ELR (cell line): ENCODE measurements at places on chromosomes 1 and 21.
A peak's percentile ranks its signal among the peaks of the same experiment; 100 is the strongest.

GRCh38 chr1:205301842-205302588 lies 19.5 kb downstream of the NUAK2 start:
- peak; percentile 68 for DNase-seq

DNA sequence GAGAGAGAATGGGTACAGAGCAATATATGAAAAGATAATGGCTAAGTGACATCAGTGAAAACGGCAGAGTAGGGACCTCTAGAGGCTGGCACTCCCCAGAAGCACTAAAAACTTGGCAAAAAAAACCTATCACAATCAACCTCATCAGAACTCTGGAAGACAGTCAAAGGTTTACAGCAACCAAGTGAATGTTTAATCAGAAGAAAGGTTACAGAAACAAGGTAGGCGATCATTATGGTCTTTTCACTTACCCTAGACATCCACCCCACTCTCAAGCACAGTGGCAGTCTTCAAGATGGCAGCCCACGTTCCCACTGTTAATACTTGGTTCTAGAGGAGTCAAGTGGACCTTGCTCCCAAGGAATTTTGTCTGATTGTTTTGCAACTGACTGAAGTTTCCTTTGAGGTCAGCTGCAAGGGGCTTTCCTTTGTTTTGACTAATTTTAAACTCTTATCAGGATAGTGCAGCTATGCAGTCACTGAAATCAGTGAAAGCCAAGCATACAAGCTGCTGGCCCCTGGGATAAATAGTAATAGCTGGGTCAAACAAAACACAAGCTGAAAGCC lies 7.2 kb downstream of the KIFAP3 start:
- DNase-seq: no peak

DNA sequence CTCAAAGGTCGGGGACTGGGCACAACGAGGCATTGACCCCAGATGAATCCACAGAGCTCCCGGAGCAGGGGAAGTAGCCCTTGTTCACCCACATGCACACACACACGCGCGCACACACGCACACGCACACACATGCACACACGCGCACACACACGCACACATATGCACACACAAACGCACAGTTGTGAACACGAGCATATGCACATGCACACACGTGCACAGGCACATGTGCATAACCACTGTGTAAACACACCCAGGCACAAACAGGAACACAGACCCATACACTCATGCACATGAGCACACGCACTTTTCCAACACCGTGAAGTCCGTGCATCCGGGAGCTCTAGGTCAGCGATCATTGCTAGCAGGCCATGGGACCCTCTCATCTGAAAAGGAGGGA lies 176.8 kb upstream of the ARHGEF16 start:
- DNase-seq: no peak

DNA sequence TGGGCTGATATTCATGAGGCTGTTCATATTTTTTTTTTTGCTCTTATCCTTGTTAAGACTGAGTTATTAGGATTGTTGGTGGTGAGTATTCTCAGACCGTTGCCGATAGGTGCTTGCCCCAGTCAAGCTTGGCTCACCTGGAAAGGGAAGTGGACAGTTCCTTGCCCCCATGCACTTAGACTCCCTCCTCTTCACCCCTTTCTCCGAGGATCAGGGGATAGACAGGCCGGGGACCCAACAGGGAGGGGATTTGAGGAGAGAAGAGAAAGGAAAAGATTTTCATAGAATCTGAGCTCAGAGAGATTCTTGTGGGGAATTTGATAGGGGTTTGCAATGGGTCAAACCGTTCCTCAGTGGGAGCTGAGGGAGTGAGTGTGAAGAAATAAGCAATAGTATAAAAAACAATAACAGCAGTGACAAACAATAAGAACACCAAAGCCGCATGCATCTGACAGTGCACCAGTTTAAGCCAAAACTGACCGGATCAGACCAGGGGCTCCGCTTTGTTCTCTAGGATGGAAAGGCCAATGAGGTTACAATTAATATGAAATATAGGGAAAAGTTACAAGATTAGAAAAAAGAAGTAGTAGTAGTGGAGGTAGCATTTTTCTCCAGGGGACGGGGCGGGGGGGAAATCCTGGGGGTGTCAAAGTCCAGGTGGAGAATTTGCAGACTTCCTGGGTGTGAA lies 8.9 kb downstream of the PAX7 start:
- no peak for DNase-seq

DNA sequence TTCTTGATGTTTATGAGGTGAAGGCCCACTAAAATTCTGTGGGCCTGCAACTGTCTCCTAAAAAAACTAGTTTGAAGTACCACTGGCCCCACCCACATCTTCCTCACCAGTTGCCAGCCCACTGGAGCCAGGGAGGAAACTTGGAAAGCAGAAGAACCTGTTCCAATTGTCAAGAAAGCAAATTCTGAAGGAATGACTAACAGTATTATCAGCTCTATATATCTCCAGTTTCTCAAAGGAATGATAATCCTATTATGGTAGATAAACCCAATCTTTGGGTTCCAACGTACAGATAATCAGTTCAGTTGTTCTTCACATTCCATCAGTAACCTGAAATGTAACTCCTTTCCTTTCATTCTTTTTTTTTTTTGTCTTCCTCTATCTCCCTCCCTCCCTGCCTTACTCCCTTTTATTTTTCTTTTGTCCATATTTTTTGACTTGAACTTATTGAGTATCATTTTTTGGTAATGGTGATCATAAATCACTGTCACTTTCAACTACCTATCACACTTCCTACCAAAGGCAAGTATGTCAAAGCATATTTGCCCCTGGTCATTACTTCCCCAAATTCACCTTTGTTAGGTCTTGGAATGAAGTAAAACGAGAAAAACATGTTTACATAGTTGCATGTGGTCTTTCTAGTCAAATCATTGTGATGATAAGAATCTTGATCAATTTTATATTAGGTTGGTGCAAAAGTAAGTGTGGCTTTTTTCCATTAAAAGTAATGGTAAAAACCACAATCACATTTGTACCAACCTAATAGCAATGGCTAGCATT lies 943.4 kb downstream of the TTLL7 start:
- DNase-seq: no peak

DNA sequence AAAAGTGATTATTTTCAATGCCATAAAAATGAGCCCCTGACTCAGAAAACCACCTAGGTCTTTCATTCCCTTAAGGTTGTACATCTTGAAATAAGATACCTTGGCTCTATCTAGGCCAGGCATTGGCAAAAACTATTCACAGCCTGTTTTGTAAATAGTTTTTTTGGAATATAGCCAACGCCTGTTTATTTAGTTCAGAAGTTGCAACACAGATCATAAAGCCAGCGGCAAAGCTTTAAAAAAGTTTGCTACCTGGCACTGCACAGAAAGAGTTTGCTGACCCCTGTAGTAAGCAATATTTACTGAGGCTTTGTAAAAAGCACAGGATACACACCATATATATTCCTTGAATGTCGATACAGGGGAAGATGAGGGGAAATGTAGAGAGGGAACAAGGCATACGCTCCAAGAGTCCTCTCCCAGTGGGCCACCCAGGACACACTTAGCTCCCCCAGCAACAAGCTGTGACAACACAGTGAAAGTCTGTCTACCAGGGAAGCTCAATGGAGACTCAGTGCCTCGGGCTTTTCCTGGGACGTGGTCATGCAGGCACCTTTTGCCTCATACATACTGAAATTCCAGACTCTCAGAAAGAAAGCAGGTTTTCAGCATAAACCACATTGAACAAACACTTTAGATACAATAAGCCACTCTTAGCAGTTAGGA lies 20.5 kb downstream of the TARBP1 start:
- DNase-seq: no peak

DNA sequence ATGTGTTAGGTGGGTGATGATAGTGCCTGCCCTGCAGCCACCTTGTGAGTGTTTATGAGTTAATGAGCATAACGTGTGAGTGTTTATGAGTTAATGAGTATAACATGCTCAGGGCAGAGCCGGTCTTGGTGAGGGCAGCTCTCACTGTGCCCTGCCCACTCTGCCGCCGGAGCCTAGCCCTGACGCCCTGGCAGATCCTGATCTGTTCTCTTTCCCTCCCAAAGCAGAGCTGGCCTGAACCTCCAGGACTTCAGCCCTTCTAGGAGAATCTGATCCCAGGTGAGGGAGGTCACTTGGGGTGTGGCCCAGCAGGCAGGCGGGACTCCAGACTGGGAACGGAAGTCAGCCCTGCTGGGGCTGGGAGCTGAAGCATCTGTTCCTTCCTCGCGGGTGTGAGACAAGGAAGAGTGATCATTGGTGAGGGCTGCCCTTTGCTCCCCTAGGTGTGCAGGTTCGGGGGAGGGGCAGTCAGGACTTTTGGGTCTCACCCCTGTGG lies 5.7 kb downstream of the FBLIM1 start:
- no peak for DNase-seq

DNA sequence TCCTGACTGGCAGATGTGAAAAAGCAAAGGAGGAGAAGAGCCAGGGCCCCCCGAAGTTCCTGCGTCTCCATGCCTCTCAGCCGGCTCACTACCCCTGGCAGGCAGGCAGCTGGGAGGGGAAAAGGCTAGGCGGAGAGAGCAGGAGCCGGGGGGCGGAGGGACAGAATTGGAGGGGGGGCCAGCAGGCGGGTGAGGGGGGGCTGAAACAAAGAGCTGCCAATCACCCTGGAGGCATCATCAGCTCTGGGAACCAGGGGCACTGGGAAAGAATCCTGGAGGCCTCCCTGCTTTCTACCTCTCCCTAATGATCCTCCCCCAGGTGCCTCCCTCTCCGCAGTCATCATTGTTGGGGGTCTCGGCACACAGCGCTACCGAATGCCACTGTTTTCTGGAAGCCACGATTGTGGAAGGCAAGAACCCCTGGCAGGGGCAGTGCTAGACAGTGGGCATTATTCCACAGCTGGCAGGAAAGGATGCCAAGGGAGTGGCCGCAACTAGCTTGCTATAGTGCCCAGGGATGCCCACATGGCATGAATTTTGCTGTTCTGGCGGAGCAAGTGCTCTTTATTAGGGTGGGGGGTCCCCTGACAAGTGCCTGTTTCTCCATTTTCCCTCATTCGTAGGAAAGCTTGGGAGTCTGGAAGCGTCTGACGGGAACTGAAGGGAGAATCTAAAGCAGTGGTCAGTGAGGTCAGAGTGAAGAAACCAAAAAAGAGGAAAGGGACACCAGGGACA lies at the start of gene THBS3:
Gene THBS3 (minus strand): TSS at position 92 of the 735 bp plus-strand sequence. CDS start 21 bp downstream, at position 71.
- DNase-seq: peak; percentile 43

DNA sequence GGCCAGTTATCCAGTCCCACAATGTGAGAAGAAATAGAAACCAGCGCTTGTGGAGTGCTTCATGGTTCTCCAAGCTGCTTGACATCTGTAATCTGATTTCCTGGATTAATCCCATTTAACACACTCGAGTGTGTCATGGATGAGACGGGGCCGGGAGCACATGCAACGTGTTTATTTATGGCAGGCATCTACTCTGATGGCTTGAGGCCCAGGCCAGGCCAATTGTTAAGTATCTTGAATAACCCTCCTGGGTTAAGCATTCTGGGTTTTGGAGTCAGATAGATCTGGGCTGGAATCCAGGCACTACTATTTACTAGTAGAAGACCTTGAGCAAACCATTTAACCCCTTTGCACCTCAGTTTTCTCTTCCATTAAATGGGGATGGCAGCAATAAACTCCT lies 37.5 kb upstream of the LAPTM5 start:
- no peak for DNase-seq

DNA sequence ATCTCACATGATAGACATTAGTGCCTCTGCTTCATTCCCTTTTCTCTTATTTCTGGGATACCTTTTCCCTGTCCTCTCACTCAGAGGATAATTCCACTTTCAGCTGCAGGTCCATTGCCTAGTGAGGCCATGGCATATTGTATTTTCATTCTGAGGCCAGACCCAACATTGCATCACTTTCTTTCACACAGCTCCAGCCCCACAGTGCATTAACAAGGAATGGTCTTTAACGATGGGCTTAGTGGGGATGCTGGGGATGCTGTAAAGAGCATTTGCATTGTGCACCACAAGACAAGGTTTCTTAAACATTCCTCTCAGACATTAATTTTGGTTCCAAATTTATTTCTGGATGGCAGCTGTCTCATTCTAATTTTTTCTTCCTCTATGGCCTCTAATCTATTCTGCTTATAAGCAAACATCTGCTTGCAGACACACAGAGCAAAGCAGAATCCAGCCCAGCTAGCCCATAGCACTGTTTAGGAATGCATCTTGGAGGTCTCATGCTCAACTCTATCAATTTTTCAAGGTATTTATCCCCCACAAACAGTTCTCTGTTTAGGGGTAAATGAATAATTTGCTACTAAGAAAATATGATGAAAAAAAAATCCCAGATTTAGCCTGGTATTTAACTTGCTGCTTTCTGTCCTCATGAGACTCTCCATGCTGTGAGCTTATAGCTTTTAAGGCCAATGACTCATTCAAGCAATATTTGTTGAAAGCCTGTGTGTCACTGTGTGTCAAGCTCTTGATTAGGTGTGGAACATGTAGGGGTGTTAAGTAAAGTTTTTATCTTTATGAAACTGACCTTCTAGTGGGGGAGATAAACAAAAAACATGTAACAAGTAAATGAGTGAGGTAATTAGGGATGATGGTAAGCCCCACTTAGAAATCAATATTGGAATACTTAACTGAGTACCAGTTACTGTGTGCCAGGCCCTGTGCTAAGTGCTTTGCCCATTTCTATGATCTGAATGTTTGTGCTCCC lies 44.5 kb upstream of the CCDC190 start:
- peak; percentile 89 for DNase-seq

DNA sequence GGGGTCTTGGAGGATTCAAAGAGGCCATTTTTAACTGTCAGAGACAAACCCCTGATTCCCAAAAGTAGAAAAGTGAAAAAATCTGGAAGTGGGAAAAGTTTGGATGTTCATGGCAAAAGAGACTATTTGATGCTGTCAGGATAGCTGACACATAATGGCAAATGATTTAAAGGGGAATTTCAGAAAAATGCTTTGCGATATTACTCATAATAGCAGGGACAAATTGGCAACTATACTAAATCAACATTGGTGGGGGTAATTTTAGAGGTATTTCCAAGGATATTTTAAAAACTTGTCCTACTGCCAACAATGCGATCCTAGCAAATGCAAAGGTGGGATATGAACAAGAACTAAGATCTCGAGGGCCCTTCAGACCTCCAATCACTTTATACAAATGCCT lies 5.3 kb upstream of the GSTM4 start:
- DNase-seq: peak; percentile 32

GRCh38 chr1:167648978-167649744 lies 19.1 kb downstream of the RCSD1 start:
- DNase-seq: no peak

DNA sequence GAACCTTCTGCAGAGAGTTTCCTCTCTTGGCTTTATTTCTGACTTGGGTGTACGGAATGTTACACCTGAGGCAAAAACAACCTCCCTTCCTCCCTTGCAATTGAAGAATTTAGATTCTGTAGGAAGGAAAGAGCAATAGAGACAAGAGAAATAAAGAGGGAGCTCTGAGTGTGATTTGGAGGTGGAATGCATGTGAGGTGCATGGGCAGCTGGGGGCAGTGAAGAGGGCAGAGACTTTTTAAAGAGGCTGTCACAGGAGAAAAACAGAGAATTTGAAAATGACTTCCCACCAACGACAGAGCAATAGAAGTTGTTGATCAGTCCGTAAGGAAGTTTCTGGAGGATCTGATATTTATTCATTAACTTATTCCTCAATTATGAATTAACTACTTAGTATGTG lies 172.0 kb upstream of the B3GALT2 start:
- DNase-seq: no peak

DNA sequence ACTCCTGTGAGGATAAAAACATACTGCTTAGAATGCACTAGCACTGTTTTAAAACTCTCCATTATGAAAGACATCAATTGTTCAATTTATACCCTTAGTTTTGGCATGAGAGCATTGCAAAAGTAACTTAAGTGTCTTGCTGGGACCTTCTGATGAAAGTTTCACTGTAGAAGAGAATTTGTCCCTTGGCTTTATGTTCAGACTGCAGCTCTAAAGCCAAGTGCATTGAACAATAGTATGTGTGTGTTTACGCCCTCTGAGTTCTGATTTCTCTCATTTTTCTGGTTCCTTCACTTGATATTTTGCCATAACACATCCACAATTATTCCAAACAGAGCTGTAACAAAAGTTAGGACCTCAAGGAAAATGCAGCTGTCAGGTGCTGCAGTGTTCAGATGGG lies 474.6 kb downstream of the DISC1 start:
- DNase-seq: no peak
